ENCODE measurements at places on chromosomes 2 and 18.
A peak's percentile ranks its signal among the peaks of the same experiment; 100 is the strongest.

DNA sequence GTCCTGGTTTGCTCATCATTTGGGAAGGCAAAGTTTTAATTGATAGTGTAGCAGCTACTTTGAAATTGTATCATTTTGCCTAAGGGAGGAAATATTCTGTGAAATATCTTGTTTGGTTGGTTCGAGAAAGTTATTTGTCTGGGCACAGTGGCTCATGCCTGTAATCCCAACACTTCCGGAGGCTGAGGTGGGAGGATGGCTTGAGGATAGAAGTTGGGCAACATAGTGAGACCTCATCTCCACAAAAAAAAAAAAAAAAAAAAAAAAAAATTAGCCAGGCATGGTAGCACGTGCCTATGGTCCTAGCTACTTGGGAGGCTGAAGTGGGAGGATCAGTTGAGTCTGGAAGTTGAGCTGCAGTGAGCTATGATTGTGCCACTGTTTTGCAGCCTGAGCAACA lies 3.1 kb upstream of the ADGRF3 start:
- no peak for DNase-seq

DNA sequence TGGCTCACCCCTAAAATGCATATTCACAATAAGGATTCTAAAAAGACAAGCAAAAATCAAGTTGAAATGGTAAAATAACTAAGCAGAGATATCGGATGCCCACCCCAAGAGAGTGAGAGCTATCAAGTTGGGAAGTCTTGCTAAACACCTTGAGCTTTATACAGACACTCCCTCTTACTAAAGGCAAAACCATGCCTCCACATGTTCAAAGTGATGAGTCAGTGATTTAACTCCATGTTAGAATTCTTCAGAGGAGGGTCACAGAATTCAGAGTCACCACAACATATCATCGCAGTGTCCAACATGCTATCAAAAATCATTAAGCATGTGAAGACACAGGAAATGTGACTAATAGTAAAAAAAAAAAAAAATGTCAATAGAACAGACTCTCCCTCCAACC lies 20.6 kb upstream of the ST8SIA3 start:
- no peak for DNase-seq

GRCh38 chr2:239531456-239532241 lies 130.8 kb upstream of the HDAC4 start:
- no peak for DNase-seq

DNA sequence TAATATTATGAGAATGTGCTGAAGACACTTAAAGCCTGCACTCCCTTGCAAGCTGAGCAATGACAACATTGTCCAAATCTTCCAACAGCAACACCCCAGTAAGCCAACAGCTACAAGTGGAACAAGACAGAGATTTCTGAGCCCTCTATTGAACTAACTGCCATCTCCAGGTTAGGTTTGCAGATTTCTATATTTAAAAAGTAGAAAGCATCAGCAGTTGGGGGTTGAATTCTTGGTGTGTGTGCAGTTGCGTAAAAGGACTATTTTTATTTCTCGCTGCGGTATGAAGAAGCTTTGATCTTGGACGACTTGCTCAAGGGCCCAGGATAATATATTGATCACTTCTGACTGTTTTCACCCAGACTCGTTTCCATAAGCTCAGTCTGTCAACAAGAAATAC lies 106.2 kb upstream of the ZFP36L2 start:
- no peak for DNase-seq

- peak; percentile 13 for DNase-seq
These were observed 23.7 kb upstream of the ACKR3 start for GRCh38 chr2:236545814-236546480.

GRCh38 chr2:233803994-233804393 lies 25.9 kb downstream of the MROH2A start:
- no peak for DNase-seq

DNA sequence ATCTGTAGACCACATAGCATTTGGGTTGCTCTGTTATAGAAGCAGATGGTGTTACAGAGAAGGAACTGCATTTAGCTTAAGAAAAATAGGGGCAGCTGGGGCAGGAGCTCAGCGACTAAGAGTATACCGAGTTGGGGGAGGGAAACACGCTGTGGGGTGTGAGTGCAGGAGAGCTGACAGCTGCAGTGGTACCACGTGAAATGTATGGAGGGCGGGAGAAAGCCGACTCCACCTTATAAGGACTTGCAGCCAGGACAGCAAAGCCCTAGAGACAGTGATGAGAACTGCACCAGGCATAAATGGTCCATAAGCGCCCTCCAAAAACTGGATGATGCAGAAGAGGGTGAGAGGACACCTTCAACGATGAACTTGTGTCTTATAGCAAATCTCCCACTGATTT lies 237.6 kb downstream of the PRKCE start:
- DNase-seq = no peak

GRCh38 chr18:68735483-68736343 lies 20.8 kb upstream of the TMX3 start:
- no peak for DNase-seq

DNA sequence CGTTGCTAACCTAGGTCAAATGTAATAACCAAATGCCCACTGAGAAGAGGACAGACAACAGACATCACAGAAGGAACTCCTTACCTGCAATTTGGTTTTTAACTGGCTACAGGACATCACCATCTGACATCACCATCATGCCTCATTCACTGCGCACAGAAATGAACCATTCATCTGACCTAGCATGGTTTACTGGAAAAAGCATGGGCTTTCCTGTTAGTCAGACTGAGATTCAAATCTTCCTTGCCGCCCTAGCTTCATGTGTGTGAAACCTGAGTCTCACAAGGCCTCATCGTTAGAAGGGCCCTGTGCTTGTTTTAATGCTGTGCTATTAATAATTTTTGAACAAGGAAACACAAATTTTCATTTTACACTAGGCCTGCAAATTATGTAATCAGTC lies 1.1 kb upstream of the HIBCH start:
- peak; percentile 62 for DNase-seq

DNA sequence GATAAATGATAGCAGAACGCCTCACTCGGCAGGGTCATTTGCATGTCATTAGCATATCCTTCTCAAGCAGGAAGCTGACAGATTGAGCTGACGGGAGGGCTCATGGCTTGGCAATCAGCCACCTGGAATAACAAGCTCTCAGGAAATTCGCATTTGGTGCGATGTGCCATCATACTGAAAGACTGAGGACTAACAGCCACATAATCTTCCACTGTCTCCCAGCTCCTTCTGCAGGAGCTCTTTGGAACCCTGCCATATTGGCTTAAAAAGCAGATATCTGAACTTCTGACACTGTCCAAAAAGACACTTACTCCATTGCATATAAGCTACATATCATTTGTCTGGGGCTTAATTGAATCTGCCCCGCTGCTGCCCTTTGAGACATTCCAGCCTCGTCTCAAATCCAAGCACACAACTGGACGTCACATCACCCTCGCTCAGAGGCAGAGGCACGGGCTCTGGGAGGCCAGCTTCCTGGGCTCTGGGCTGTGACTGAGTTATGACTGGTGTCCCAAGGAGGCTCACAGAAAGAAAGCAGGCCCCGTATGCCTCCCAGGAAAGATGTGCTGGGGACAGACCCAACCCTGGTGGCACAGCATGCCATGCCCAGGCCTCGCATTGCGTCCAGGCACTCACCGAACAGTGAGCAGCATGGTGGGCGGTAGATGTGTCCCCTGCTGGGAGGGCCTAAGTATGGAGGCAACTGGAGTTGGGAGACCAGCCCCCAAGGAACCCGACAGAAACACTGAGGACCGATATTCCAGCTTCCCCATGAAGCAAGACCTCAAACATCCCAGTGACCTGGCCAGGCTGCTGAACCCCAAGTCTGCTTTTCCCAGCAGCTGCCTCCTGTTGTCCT lies 228.0 kb downstream of the ATAD2B start:
- no peak for DNase-seq

DNA sequence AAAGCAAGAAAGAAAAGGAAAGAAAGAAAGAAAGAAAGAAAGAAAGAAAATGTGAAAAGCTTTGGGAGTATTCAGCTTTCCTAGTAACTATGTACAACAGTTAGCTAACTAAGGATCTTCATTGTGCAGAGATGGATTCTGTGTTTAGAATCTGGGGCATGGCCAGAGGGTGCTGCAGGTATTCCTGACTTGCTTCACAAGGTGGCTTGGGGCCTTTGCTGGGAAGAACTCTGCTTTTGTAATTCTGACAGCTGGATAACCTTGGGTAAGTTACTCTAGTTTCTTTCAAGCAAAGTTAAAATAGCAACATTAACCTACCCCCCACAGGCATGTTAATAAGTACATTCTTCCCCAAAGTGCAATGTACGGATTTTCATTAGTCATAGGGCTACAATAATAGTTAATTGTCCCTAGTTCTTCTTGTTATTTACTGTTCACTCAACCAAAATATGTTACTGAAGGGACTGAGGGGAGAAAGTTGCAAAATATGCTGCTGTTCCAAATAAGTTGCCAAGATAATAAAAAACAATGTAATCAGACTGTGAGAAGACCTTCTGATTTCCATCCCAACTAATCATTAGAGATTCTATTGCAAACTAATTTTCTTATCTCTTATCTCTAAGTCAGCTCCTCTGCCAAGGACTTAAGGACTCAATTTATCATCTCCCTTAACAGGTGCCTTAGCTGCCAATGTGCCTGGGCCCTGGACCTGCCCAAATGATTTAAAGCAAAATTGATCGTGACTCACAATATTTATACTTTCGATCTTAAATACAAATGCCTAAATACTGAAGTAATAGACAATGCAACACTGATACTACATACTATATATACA lies 50.3 kb downstream of the SERPINB8 start:
- DNase-seq = no peak

GRCh38 chr2:11566383-11566782 lies 32.5 kb downstream of the GREB1 start:
- no peak for DNase-seq

GRCh38 chr2:181253438-181253837 lies 203.7 kb upstream of the ITGA4 start:
- DNase-seq = no peak

- no peak for DNase-seq
These were observed 168.0 kb downstream of the CERS6 start for GRCh38 chr2:168624028-168624427.

DNA sequence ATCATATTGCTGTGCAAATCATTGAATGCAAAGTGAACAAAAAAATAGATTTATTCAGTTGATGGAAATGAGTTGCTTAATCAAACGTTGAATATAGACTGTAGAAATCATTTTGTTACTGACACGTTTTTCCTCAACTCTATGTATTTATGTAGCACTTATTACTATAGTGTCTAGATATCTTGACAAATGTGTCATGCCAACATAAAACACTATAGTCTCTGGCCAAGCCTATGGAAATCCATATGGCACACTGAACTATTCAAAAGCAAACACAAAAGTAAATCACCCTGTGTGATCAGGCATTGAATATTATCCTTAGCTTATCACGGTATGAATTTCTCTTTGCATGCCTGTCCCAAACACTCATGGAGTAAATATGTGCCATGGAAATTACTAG lies 131.3 kb downstream of the ZNF804A start:
- DNase-seq = no peak

GRCh38 chr2:149225446-149225845 lies 104.9 kb upstream of the LYPD6 start:
- DNase-seq = no peak

- DNase-seq = no peak
These were observed 95.8 kb downstream of the NOL10 start for GRCh38 chr2:10594011-10594410.

GRCh38 chr2:173400760-173401159 lies 46.1 kb downstream of the CDCA7 start:
- DNase-seq = no peak

GRCh38 chr2:179861416-179862067 lies at the start of gene ZNF385B:
ZNF385B (minus strand) TSS chr2:179861612.
- no peak for DNase-seq

DNA sequence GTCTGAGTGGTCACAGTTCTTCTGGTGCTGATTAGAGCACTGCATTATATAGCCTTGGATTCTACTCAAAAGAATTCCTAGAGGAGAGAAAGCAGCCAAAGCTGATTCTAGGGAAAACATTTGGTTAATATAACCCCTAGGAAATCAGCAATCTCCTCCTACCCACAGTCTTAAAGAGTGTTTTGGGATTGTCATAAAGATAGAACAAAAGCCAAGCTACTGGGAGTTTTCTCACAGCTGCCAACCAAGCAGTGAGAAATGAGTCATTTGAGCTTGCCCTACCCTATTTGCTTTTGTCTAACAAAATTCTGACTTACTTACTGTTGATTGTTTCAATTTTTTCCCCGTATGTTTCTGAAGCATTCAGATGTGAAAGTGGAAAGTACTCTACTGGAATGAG lies 469.3 kb downstream of the PLCL1 start:
- no peak for DNase-seq

Data from T-helper 2 cell treated with Interferon-gamma antibody and Interleukin-4, amounts not matched to agents 5 μg/mL and 100 μg/mL, for 36 hours (primary cell).